Skin of body (tissue), 3 donors: ENCODE measurements at places on chromosomes 3 and 15. TPM values are rescaled to one million over a fixed set of nuclear protein-coding genes. Genes with fewer than 3 reads are reported as not detected.

The SPESP1 gene
- total RNA-seq = 0.99 TPM

The SH2D7 gene
- total RNA-seq = not detected

The GNAT1 gene
- 0.20 TPM for total RNA-seq

- DNase-seq = peak; percentile 14
These were observed 61.6 kb upstream of the TGFBR2 start for GRCh38 chr3:30544812-30545211.
